ENCODE measurements at places on chromosomes 13 and 19.

DNA sequence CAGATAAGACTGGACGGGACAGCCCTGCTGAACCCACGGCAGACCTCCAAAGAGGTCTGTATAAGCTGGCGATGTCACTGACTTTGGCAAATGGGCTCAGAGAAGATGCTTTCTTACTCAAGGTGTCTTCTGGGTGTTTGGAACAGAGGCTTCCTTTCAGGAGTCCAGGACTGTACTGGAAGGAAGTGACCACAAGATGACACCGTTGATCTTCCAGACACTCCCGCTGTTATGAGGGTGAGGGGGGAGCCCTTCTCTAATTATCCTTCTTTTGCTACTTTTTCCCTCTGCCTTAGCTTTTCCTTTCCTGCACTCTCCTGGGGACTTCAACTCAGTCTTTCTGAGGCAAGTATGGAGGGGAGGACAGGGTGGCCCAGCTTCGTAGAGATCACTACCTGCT, 65.2 kb upstream of the ZNF599 start:
- DNase-seq, result no peak

GRCh38 chr13:102869948-102870676, 24.3 kb downstream of the ERCC5 start:
- no peak for DNase-seq

DNA sequence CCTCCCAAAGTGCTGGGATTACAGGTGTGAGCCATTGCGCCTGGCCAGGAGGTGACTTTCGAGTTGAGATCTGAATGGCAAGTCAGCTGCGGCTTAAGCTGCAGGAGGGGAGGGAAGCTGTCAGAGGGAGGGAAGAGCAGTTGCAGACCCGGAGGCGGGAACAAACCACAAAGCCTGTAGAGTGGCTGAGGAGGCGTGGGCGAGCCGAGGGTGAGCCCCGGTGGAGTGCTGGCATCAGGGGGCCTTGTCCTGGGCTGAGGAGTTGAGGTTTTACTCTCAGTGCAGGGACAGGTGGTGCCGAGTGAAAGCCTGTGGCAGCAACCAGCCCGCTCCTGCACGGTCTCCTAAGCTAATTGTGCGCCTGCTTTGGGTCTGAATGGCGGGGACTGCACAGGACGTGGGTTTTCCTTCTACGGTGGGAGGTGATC, 24.2 kb downstream of the PPP1R37 start:
- DNase-seq, result no peak

DNA sequence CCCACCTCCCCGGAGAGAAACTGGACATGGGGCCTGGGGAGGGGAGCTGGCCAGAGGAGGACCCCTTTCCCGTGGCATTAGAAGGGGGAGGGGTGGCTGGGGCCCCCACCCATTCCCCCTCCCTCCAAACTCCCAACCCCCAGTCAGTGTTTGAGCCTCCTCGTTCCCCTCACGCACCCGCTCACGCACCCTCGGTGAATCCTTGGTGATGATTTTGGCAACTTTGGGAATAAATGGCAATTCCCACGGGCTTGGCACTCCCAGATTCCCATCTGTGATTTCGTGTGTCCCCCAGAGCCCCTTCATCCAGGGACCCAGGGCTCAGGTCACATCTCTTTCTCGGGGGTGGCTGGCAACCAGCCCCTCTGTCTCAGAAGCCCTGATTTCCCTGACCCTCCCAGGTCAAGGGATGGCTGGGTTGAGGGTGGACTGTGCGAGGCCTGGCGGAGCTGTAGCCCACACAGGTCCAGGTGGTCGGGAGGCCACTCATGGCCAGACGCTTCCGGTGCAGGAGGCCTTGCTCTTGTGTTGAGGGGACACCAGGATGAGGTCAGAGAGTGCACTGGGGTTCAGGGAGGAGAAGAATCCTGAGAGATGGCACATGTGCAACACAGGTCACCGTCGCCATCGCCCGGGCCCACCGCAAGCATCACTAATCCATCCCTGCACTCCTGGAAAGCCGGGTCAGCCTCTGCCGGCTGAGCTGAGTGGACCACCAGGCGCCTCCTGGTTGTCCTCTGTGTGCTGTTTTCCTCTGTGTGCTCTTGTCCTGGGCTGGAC, 20.7 kb downstream of the EPN1 start:
- DNase-seq, result no peak

DNA sequence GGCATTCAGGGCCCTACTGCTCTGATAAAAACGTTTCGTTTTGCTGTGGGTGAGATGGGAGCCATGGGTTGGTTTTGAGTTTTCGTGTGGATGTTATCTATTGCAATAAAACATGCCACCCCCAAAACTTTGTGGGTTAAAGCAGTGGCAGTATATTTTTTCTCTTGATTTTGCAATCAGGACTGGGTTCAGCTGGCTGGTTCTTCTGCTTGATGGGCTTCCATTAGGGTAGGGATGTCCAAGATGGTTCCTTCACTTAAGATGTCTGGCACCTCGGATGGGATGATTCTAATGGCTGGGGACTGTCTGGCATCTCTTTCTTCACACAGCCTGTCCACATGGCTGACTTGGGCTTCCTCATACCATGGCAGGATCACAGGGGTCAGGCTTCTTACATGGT, 15.6 kb upstream of the PNMA8B start:
- no peak for DNase-seq

GRCh38 chr13:74136084-74136658, 2.0 kb upstream of the KLF12 start:
- peak; percentile 60 for DNase-seq

All from AG10803 (cell line).